ENCODE measurements at places on chromosomes 11 and 22.
A peak's percentile ranks its signal among the peaks of the same experiment; 100 is the strongest.

- DNase-seq = no peak
Observed at GRCh38 chr11:117523680-117524079, 196.0 kb downstream of the CEP164 start.

GRCh38 chr11:103651341-103651998 is 385.0 kb upstream of the DDI1 start:
- DNase-seq = no peak

GRCh38 chr11:91837411-91838330 is 386.9 kb upstream of the FAT3 start:
- no peak for DNase-seq

GRCh38 chr11:65225279-65226102 is 36.3 kb upstream of the POLA2 start:
- peak; percentile 44 for DNase-seq

DNA sequence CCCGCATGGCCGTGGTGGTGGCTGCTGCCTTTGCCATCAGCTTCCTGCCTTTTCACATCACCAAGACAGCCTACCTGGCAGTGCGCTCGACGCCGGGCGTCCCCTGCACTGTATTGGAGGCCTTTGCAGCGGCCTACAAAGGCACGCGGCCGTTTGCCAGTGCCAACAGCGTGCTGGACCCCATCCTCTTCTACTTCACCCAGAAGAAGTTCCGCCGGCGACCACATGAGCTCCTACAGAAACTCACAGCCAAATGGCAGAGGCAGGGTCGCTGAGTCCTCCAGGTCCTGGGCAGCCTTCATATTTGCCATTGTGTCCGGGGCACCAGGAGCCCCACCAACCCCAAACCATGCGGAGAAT is 10.9 kb upstream of the ARHGEF17 start:
- DNase-seq = no peak

DNA sequence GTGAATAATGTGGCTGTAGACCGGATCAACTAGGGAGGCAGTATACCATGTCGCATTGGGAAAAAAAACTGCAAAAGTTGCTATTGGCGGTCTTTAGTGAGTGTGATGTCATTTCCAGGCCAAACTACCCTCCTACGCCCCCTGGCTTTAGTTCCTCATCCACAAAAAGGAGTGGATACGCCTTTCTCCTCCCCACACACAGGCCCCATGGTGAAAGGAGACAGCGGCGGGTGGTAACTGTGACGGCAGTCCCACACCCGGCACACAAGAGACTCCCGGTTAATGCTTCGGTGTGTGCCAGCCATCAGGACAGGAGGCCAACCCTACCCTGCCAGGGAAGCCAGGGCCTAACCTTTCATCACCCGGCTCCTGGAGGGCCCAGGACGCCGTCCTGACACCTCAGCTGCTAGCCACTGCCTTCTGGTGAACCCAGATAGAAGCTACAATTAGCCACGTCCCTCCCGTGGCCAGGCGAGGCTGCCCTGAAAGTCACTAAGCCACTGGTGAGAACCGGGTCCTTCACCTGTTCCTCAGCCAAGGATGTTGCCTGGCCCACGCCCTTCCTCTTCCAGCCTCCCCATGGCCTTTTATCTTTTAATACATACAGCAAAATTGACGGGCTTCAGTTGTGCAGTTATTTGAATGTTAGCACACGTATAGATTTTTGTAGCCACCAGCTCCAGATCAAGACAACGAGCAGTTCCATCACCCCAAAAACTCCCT is 10.8 kb downstream of the TP53I11 start:
- DNase-seq = no peak

- no peak for DNase-seq
Observed at GRCh38 chr11:78261367-78261766, 72.6 kb downstream of the USP35 start.

DNA sequence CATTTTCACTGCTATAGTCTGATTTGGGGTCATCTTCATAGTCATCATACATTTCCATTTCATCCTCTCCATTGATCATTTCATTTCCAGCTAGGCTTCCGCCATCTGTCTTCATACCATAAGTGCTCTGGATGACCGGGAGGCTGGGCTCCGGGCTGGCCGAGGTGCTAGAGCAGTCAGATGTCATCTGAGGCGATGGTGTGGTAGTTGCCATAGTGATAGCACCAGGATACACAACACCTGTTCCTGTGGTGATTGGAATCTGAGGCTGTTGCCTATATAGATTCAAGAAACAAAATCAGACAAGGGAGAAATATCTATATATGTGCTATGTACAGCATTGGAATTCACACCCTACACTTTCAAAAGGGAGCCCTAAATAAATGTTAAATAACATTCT is 383.5 kb downstream of the SOX6 start:
- no peak for DNase-seq

DNA sequence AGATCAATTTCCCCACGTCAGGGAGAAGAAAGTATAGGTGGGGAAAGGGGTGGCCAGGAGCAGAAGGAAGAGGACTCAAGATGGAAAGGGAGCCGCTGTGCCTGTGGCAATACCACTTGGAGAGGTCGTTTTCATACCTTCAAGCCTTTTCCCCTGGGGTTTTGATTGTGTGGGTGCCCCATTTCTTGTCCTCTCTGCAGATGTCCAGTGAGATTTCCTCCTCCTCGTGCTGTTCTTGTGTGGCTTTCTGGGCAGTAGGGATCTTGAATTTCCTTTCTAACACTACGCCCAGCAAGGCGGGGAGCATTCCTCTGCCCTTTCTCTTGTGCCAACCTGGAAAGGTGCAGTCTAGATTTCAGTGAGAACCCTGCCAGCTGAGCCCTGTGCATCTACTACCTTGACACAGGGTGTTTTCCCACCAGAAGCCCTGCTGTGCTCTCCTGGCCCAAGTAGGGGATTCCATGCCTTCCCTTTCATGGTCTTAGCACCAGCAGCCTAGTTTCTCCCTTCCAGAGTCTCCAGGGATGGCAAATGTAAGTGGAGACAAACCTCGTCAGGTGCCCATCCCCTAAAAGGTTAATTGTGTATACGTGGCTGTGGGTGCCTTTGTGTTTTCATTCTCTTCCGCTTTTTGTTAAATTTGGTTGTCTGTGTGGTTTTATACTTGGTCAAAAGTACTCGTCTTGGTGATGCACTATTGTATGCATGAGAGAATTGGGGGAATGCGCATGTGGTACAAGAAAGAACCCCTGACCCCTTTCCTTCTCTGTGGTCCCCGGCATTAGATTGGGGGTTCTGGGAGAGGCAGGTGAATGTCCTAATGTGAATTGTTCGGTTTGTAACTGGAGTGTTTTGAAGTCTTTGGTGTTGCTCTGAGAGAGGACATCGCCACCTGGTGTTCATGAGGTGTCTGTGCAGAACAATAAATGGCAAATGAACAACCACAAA is 71.4 kb upstream of the MPEG1 start:
- no peak for DNase-seq

- no peak for DNase-seq
Observed at GRCh38 chr22:39699631-39700360, 129.2 kb downstream of the CACNA1I start.

- DNase-seq = no peak
Observed at GRCh38 chr11:134487696-134488095, 75.7 kb upstream of the B3GAT1 start.

GRCh38 chr11:95571718-95572260 is 217.8 kb downstream of the FAM76B start:
- no peak for DNase-seq

GRCh38 chr22:33605221-33605620 is 315.1 kb downstream of the LARGE1 start:
- DNase-seq = no peak

DNA sequence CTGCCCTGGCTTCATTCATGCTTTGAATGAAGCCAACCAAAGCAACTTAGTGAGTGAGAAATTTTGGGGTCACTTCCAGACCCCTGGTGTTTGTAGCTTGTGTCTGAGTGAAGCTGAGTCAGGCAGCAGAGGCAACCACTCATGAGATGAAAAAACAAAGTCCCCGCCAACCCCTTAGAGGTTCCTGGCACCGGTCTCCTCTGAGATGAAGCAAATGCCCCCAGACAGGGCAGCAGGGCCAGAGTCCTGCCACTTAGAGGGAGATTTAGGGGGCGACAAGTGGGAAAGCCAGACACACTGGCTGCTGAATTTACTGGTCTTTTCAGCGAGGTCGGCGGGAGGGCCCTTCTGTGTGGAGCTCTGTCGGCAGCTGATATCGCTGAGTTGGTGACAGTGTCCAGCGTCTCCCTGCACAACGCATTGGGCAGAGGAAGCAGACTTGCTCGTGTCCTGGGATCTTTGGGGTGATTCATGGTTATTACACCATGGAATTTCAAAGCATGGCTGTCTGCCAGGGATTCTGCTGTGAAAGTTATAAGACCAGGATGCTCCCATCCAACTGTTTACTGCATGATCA is 482.6 kb downstream of the MIAT start:
- no peak for DNase-seq

DNA sequence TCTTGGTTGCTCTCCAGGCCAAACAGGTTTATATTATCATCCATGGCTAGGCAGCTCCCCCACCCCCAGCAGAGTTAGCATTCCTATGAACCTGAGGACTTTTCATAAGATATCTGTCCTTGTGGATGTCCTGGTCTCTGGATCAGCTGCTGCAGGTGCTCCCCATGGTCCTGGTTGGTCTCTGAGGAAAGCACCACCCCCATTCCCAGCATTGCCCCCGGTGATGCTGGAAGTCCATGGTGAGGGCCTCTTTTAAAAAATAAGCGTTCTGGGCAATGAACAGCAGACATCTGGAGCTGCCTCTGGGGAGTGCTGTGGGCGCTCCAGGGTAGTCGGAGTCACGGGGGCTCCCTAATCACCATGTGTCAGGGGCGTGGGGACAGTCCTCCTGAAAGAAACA is 26.6 kb downstream of the DKK3 start:
- no peak for DNase-seq

DNA sequence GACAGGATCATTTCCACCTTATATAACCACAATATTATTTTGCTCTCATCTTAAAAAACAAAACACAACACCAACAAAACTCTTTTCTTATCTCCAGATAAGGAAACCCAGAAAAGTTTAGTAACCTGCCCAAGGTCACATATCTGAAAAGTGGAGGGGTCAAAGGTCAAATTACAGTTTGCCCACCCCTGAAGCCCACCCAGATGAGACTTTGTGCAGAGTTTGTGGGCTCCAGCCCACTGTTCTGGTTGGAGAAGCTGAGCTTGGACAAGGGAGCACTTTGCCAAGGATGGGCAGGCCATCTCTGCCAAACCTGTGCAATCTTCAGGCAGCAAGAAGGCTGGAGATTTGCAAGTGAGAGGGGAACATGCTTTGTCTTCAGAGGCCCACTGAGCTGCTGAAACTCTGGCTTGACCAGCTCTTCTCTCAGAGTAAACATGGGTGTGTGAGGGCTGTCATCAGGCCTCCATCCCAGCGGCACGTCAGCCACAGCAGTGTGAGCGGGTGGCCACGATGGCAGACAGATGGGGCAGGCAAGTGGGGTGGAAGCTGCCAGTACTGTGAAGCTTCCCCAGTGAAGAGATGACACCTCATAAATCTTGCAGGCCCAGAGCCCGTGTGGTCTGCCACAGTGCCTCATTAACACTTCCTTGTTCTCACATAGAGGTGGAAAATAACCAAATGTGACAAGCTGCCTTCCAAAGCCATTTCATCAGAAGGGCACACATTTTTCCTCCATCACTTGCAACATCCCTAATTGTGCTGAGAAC is 111.8 kb downstream of the CCDC81 start:
- DNase-seq = no peak

DNA sequence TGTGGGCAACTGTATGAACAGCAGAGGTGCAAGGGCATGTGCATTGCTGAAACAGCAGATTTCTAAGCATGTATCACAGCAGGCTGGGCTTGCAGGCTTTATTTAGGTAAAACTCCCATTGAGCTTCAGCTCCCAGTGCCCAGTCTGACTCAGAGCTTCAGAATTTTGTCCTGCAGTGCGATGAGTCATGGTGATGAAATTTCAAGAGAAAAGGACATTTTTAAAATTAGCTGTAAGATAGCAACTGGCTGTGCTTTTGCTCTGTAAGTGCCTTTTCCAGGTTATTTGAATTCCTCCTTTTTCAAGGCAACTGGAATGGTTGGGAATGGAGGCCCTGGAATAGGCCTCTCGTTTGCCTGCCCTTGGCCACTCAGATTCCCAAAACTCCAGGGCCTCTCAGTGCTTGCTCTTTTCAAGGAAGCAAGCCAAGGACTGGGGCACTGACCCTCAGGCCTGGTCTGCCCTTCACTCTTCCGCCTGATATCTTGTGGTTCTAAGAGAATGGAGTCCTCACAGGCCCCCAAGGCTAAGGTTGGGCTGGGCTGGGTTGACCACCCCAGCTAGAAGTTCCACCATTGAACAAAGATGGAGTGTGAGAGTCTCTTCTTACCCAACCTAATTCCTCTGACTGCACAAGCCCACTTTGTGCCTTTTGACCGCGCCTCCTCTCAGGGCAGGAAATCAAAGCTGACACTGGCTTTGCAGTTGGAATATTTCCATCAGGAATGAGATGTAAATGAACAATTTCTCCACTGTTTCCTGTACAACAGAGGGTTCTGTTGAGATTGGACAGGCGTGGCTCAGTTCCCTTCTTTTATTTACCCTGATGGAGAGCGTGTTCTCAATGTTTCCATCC is 59.5 kb upstream of the PRSS23 start:
- DNase-seq = no peak

- DNase-seq = peak; percentile 47
Observed at GRCh38 chr22:49657275-49657973, 170.2 kb downstream of the BRD1 start.

- no peak for DNase-seq
Observed at GRCh38 chr11:109383306-109383705, 38.7 kb upstream of the C11orf87 start.

GRCh38 chr11:131940126-131940525 is 569.7 kb downstream of the NTM start:
- DNase-seq = no peak

- no peak for DNase-seq
Observed at GRCh38 chr11:91365986-91366585, 858.5 kb upstream of the FAT3 start.

GRCh38 chr22:38353142-38353629 is 36.0 kb upstream of the CSNK1E start:
- peak; percentile 43 for DNase-seq

GRCh38 chr11:36153551-36153950 is 135.7 kb downstream of the COMMD9 start:
- DNase-seq = no peak

DNA sequence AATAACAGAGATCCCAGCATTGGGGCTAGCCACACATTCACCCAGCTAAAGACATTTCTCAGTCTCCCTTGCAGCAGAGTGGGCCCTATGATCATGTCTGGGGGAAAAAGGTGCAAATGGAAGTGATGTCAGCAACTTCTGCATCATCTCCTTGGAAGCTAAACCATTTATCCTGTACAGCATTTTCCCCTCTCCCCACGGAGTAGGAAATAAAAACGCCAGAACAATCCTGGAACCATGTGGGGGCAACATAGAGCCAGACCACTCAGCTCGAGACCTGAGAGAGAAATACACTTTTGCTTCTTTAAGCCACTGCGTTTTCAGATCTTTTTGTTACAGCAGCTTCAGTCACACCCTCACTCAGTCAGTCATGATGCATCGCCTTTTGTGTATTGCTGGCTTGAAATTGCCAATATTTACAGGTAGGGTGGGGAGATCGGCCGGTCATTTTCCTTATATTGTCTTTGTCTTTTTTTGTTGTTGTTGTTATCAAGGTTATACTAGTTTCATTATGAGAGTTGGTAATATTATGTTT is 9.1 kb upstream of the RAC2 start:
- no peak for DNase-seq
